WERI-Rb-1 (cell line): ENCODE measurements at places on chromosomes 13 and 19.

DNA sequence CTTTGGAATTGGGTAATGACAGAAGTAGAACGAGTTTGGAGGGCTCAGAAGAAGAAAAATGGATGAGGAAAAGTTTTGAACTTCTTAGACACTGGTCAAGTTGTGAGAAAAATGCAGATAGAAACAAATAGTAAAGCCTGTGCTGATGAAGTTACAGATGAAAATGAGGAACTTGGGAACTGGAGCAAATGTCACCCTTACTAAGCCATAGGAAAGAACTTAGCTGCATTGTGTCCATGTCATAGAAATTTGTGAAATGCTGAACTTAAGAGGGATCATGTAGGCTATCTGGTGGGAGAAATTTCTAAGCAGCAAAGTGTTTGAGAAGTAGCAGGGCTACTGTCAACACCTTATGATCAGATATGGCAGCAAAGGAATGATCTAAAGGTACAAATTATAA is 289.2 kb upstream of the PCDH9 start:
- DNase-seq = no peak

DNA sequence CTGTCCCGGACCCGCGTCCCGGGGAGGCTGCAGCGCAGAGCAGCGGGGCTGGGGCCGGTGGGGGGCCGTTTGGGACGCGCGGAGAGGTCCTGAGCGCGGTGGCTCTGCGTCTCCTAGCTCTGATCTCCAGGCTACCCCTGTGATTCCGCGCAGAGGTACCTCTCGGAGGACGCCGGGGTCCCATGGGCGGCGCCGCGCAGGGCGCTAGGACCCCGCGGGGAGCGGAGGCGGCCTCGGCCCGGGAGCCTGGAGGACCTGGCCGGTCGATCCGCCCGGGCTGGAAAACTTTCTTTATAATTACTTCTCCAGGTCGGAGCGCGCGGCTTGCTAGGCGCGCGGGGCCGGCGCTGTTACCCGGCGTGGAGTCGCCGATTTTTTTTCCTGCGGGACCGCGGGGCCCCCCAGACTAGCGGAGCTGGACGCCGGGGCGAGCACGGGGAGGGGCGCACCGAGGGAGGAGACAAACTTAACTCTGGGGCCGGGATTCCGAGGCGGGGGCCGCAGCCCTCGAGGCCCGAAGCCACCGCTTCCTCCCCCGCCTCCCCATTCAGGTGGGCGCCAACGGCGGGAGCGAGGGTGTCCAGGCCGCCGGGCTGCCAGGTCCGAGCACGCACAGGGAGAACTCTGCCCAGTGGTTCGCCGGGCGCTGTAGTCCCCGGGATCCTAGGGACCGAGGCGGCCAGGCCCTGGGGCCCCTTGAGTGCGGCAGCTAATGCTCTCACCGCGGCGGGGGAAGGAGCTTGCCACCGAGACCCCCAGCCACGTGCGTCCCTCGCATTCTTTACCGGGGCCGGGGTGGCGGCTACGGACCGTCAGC is 848 bp upstream of the CEBPA start:
- peak; percentile 54 for DNase-seq

DNA sequence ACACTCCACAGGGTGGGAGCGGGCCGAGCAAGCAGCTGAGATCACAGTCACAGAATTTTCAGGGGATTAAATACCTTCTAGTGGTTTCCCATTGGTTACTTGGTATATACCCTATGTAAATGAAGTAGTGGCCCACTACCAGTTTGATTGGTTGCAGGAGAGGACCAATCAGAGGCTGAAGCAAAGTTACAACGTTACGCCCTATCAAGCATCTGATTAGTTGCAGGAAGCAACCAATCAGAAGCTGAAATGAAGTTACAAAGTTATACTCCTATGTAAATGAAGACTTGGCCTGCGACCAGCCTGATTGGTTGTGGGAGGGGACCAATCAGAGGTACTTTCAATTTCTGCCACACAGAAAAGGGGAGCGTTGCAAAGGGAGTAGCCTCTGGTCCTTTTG is 474.0 kb downstream of the COG6 start:
- no peak for DNase-seq

DNA sequence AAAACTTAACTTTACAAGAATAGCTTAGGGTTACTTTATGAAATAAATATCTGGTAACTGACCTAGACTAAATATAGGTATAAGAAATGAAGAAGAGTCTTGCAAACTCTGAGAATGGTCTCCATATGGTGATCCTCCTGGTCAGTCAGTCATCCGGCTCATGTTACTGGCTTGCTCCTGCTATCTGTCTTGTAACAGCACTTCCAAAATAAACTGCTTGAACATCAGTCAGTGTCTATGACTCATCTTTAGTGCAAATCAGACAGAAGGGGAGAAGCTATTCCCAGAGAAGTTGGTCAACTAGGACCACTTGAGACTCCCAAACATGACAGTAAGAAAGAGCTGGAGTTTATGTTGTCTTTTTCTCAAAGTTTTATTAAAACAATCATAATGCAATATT is 1550.9 kb downstream of the PCDH9 start:
- no peak for DNase-seq

DNA sequence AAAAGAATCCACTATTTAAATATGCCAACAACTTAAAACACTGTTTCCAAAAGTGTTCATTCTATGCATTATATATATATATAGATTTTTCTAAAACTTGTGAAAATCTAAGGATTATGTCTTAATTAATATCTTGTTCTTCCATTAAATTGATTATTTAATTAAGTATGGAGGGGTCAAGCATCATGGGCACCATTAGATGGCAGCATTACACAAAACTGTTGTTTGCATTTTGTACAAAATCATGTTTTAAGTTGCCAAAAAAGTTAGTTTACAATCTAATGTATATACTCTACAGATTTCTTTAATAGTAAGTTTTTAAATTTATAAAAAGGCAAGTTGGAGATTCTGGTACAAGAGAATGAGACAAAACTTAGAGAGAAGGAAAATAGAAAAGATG is 213.2 kb upstream of the EDNRB start:
- DNase-seq = no peak

GRCh38 chr19:12703046-12703445 is 6.6 kb upstream of the FBXW9 start:
- DNase-seq = peak; percentile 75

DNA sequence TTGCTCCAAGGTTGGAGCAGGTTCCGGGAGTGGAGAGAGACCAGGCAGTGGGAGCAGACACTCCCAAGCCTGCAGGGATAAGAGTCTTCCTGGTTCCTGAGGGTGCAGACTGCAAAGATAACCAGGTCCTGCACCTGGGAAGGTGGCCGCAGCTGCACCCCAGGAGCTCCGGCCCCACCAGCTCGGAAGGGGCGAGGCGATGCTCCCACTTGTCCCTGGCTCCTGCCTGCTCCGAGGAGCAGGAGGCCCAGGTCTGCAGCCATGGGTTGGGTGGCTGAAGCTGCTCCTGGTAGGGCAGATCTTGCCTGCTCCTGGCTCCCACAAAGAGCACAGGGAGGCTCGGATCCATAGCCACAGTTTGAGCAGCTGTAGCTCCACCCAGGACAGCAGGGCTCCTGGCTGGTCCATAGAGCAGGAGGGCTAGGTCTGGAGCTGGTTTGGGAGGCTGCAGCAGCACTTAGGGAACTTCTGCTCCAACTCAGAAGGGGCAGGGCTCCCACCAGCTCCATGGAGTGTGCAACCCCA is 251.6 kb upstream of the GPC6 start:
- no peak for DNase-seq

DNA sequence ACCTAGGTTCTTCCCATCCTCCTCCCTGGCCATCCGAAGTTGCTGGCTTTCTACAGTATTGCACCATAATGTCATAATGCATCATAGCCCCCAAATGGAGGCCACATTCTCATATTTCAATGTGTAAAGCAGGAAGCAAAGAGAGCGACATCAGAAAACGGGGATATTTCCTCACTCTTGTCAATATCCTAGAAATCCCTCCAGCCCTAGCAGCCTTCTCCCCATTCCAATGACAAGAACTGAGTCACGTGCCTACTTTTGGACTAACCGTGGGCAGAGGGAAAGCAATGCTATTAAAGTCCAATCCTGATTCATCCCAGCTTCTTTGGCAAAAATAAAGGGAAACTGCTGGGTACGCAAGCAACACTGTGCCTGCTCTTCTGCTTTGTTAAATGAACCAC is 4.3 kb upstream of the RAP2A start:
- no peak for DNase-seq
